Retina (tissue), 1 donor: ENCODE measurements at places on chromosomes 11 and 22.

- DNase-seq: no peak
Observed at GRCh38 chr11:78127403-78127802, 12.0 kb downstream of the ALG8 start.

- no peak for DNase-seq
Observed at GRCh38 chr22:43853328-43853931, 8.9 kb downstream of the SULT4A1 start.

GRCh38 chr11:69355959-69356702, 62.2 kb downstream of the MYEOV start:
- DNase-seq: no peak

- no peak for DNase-seq
Observed at GRCh38 chr11:131662993-131663392, 292.6 kb downstream of the NTM start.

DNA sequence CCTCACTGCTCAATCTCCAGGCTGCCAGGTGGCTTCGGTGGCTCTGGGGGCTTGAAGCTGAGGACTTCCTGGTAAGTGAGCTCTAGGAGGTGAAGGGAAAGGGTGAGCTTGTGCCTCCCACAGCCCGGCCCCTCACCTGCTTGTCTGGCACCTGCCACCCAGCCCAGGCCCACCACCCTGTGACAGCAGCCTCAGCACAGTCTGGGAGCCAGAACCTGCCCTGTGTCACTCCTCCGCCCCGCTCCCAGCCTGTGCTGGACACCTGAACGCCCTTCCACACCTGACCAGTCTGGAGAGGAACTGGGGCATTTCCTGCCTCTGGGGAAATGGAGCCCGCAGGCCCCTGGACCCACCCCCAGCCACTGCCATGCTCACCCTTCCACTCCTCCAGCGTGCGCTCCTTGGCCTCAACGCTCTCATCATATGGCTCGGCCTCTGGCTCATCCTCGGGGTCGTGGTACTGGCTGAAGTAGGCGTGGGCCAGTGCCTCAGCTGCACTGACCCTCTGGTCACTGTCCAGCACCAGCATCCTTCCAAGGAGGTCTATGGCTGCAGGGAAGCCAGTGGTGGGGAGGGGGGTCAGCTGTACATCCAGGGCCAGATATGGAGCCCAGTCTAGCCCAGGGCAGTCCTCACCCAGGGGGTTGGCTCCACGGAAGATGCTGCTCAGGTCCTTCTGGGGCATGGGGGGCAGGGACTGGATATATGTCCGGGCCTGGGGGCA, 3.6 kb upstream of the MAPK12 start:
- no peak for DNase-seq

- peak; percentile 91 for DNase-seq
Observed at GRCh38 chr22:39388261-39389011, 11.1 kb upstream of the TAB1 start.

- no peak for DNase-seq
Observed at GRCh38 chr11:117914991-117915618, 14.1 kb downstream of the TMPRSS13 start.

DNA sequence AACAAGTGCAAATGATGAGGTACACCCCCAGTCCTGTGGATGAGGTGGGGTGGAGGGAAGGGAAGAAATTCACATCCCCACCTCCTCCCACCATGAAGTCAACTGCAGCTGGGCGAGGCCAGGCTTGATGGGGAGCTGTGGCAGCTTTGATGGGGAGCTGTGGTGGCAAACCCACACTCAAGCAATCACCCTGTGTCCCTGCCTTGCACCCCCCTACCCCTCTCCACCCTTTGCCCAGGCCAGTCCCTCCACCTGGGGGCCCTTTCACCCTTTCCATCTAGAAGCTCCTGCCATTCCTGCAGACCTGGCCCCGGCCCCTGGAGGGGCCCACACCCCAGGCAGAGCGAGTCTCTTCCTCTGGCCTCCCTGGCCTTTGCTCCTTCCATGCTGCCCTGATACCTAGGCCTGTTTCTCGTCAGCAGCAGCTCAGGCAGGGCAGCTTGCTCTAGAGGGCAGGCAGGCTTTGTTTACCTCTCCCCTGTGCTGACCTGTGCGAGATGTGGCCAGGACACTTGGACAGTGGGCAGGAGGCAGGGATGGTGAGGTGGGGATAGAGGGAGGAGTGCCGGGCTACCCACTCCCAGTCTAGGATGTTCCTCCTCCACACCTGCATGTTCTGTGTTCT, 4.5 kb upstream of the FGF3 start:
- DNase-seq: no peak

DNA sequence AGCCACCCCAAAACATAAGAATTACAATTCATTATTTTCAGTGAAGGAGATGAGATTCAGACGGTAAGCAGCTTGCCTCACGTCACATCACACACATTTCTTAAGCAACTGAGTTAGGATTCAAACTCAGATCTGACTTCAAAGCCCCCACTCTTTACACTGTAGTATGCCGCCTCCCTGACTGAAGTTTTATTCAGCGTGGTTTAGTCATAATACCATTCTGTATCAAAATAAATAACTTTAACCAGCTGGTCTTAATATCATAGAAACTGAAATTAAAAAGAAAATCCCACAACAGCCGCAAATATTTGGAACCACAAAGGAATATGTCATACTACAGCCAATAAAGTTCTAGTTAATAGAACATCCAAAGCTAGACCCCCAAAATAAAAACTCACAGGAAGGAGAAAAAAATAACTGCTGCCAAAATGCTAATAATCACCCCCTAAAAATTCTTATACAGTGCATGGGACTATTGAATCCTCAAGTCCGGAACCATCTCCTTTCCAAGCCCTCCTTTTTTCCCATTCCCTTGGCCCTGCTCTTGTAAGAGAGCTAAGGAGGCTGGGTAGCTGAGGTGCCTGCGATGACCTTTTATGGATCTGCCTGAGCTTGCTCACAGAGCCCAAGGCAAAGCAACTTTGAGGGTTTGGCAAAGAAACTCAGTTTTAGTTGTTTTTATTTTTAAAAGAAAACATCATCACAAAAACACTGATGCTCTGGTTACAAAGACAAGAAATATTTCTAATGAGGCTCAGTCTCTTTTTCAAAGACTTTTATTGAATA, 334.5 kb downstream of the TTC28 start:
- no peak for DNase-seq

DNA sequence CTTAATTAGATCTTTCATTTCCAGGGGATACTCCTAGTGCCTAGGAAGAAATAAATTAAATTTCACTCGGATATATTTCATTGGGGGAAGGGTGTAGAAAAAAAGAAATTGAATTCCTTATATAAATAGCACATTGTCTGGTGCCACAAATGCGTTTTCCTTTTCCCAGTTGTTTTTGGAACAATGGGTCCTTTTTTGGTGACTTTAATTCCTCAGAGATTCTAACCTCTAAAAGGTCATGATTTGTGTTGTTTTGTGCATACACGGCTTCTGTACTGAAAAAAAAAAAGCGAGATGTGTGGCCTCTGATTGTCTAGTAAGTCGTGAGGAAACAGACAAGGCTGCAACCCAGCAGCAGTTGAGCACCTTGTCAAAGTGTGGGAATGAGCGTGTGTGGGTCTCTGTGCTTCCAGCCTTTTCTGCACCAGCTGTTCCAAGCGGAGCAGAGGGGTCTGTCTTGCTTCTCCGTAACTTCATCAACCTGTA, 64.5 kb upstream of the CRTAM start:
- DNase-seq: no peak
